ENCODE measurements at places on chromosomes 1 and 21.

DNA sequence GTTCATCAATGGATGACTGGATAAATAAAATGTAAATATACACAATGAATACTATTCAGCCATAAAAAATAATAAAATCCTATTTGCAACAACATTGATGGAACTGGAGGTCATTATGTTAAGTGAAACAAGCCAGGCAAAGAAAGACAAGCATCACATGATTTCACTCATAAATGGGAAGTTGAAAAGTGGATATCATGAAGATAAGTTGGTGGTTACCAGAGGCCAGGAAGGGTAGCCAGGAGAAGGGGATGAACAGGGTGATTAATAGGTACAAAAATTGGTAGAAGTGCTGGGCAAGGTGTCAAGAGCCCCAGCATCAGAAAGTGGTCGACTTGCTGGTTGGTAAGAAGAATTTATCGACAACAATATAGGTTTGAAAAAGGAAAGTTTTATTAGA lies 1.3 kb upstream of the PARK7 start:
- DNase-seq, result no peak

GRCh38 chr1:193355178-193355577 lies 168.8 kb upstream of the B3GALT2 start:
- DNase-seq, result no peak

- no peak for DNase-seq
These were observed 557.3 kb downstream of the USP25 start for GRCh38 chr21:16287046-16287445.

DNA sequence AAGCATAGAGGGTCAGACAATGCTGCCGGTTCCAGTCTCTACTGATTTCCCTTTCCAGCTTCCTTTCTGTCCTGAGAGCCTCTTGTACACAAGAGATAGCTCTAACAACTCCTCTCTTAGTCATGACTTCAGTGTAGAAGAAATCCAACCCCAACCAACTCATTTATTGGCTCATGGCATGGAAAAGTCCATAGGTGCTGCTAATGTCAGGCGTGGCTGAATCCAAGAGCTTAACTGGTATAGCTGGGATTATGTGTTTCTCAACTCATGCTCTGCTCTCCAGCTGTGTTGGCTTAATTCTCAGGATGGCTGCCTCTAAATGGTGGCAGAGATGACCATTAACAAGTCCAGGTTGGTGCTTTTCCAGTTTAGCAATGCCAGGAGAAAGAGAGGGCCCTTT lies 12.4 kb upstream of the THRAP3 start:
- DNase-seq, result peak; percentile 45

GRCh38 chr1:34684266-34684665 lies 70.6 kb upstream of the GJB5 start:
- DNase-seq, result no peak

DNA sequence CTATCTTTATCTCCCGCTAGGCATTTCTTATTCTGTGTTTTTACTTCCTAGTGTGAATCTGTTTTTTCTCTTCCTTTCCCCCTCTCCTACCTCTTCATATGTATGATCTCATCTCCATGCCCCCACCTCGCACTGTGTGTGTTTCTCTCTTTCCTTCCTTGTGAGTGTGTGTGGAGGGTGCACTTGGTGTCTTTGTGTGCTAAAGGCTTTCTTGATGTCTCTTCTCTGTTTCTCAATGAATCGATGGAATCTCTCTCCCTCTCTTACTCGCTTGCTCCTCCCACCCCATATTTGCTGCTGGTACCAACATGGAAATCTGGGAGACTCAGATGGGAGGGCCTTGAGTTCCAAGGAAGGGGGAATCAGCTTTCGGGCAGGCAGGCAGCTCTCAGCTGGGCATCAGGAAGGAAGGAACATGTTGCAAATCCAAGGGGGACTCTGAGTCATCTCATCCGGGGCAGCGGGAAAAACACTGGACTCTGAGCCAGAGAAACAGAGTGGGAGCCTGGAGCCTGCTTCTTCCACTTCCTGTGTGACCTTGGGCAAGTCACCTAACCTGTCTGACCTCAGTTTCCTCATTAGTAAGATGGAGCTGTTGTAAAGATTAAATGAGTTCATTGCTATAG lies 147.5 kb downstream of the PTPRU start:
- peak; percentile 3 for DNase-seq

DNA sequence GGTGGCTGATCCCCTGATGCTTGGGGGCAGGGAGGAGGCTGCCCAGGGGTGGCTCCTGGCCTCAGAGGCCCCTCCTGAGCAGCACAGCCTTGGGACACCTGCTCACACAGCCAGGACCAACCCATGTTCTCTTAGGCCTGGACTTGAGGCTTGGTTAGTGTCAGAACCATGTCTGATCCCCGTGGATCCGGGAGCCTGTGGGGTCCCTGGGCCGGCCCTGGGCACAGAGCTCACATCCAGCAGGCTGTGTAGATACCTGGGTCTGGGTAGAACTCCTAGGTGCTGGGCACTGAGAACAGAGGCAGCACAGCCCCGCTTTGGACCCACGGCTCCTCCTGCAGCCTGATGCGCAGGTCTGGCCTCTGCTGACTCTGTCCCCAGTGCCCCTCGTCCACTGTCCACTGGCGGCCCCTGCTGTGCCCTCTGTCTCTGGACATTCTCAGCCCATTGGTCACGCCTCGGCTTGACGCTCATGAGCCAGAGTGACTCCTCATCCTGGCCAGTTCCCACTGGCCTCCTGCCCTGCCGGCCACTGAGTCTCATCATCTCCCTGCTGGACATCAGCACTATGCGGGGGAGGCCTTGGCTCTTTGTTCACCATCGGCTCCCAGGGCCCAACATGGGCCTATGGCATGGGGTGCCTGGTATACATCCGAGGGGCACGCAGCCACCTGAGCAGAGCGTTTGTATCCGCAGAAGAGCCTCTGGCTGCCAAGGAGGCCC lies 70.2 kb downstream of the TRIM11 start:
- DNase-seq, result no peak

- no peak for DNase-seq
These were observed 61.4 kb upstream of the BARHL2 start for GRCh38 chr1:90778486-90778885.

DNA sequence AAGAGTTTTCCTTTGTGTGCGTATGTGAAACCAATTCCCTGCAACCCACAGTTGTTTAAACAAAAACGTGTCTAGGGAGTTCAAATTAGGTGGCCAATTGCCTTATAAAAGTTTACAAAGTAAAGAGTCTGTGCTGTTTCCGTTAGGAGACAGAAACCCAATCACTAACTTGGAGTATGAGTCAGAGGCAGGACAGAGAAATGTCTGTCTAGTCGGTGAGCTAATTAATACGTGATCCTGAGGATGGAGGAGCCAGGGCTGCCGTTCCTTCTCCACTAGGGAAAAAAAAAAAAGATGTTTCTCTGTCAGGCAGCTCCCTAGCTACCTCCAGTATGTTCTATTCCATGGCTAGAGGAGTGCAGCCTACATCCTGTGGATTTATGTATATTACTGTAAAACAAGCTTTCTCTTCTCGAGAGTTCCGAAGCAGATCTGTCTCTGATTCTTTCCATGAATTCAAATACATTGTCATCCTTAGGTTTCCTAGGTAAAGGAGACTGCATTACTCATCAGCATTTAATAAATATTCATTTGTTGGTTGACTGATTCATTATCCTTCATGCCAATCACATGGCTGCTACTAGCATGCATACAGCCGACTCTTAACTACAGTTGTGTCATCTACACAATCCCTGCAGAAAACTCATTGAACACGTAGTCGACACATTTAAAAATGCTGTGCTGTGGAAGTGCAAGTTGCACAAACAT lies 430.6 kb downstream of the KIF26B start:
- DNase-seq, result no peak

DNA sequence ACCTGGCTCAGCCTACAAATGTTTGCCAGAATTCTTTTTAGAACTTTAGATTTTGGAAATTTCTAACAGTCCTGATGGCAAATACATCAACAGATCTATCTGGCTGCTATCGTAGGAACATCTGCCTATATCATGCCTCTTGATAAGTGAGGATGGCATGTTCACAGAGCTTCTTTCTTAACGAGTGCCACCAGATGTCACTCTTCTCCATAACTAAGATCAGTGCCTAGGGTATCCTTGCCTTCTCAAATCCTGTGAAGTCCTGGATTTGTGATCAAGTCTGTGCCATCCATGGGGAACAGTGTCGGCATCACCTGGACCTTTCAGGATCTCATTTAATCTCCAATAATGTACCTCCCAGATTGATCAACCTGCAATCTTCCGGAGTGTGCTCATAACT lies 36.5 kb upstream of the CD5L start:
- DNase-seq, result no peak

Data from D721Med (cell line).